Naive thymus-derived CD8-positive, alpha-beta T cell (primary cell): ENCODE measurements at places on chromosomes 6 and 20. TPM values are rescaled to one million over a fixed set of nuclear protein-coding genes. Genes with fewer than 3 reads are reported as not detected.

The CAP2 gene
- not detected for polyA plus RNA-seq

The TFAP2D gene
- polyA plus RNA-seq, result not detected

The RNF144B gene
- 2.1 TPM for polyA plus RNA-seq

The PTPRA gene
- polyA plus RNA-seq, result 30.8 TPM

The PRDM13 gene
- not detected for polyA plus RNA-seq

The WFDC5 gene
- not detected for polyA plus RNA-seq

The OR2J3 gene
- not detected for polyA plus RNA-seq

The XRN2 gene
- 71.1 TPM for polyA plus RNA-seq

The NKX2-4 gene
- not detected for polyA plus RNA-seq

The OLIG3 gene
- not detected for polyA plus RNA-seq

The CYP21A2 gene
- polyA plus RNA-seq, result not detected

The HTR1B gene
- not detected for polyA plus RNA-seq

The PBOV1 gene
- polyA plus RNA-seq, result not detected

The CDH4 gene
- polyA plus RNA-seq, result 0.07 TPM

The GINS1 gene
- 0.89 TPM for polyA plus RNA-seq

The CST7 gene
- polyA plus RNA-seq, result 13.3 TPM

The KCNQ5 gene
- polyA plus RNA-seq, result 2.3 TPM

The EEF1E1 gene
- 57.9 TPM for polyA plus RNA-seq

The SLC16A10 gene
- 15.5 TPM for polyA plus RNA-seq

The ADGRF5 gene
- polyA plus RNA-seq, result not detected

The SIGLEC1 gene
- polyA plus RNA-seq, result not detected

The PTGIS gene
- polyA plus RNA-seq, result not detected

The SIM1 gene
- polyA plus RNA-seq, result not detected

The CRISP2 gene
- not detected for polyA plus RNA-seq

The SLC24A3 gene
- polyA plus RNA-seq, result not detected

The OR10C1 gene
- not detected for polyA plus RNA-seq

The DUSP15 gene
- not detected for polyA plus RNA-seq

The DNAH8 gene
- not detected for polyA plus RNA-seq

The WFDC10B gene
- not detected for polyA plus RNA-seq

The ASXL1 gene
- polyA plus RNA-seq, result 18.4 TPM

The RIN2 gene
- not detected for polyA plus RNA-seq

The ULBP3 gene
- polyA plus RNA-seq, result not detected

The MLN gene
- polyA plus RNA-seq, result not detected
